ENCODE measurements at places on chromosomes 7 and 10. TPM values are rescaled to one million over a fixed set of nuclear protein-coding genes. Genes with fewer than 3 reads are reported as not detected.

ERV3-1 gene
- total RNA-seq, result 3.8 TPM

WNT8B gene
- not detected for total RNA-seq

PRSS37 gene
- not detected for total RNA-seq

SYCE1 gene
- total RNA-seq, result not detected

TUBAL3 gene
- 0.21 TPM for total RNA-seq
